ENCODE measurements at places on chromosomes 6 and 20.

GRCh38 chr6:108168501-108169463, 3.0 kb downstream of the NR2E1 start:
- no peak for DNase-seq

DNA sequence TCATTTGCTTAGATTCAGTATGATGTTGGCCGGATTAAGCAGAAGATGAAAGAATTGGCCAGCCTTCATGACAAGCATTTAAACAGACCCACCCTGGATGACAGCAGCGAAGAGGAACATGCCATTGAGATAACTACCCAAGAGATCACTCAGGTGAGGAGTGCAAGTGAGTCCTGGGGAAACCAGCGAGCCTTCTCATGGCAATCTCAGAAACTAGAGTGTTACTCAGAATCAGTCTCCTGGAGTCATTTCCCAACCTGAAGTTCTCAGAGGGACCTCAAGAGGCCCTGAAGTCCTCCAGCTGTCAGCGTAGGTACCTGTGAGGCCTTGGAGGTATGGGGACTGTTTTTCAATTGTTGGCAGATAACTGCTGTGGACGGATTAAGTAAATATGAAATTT, 16.9 kb downstream of the STX16 start:
- DNase-seq: no peak

DNA sequence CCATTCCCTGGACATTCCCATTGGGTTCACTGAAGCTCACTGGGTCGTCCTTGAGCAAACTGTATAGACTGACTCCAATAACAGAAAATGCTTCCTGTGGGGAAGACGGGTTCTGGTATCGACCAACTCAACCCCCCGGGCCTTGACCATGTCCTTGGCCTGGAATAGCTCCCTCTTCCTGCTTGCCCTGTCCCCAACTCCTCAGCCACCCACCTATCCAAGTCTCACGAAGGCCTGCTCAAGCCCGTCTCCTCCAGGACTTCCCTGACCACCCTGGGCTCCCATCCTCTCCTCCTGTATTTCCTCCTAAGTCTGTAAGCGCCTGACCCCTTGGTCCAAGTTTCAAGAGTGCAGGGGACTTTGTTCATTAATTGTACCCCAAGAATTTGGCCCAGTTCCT, 2.8 kb upstream of the HMGA1 start:
- DNase-seq: peak; percentile 10

GRCh38 chr6:78526432-78526831, 340.9 kb upstream of the IRAK1BP1 start:
- no peak for DNase-seq

GRCh38 chr20:59163631-59164530, at the start of gene ZNF831:
ZNF831 (plus strand) TSS chr20:59163821; CDS start chr20:59191020, 27,199 bp downstream.
- no peak for DNase-seq

DNA sequence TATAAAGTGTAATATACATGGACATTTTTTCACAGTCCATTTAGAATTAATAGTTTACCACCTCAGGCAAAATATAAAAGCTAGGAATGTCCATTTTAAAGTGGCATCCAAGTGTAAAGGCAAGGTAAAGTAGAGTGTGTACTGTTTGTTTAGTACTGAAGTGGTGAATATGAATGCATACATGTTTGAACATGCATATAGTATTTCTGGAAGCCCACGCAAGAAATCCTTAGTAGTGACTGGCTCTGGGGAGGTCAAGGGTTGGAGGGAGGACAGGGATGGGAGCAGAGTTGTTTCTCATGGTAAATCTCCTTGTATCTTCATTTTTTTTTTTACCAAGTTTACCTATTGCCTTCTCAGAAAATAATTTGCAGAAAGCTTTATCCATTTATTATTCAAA, 129.2 kb downstream of the UNC5CL start:
- DNase-seq: no peak

GRCh38 chr6:158707120-158707820, 57.4 kb downstream of the SYTL3 start:
- peak; percentile 65 for DNase-seq

- no peak for DNase-seq
Observed at GRCh38 chr20:59580991-59581401, 23.3 kb upstream of the PHACTR3 start.

GRCh38 chr6:14555804-14556203, 438.2 kb downstream of the CD83 start:
- DNase-seq: no peak

- no peak for DNase-seq
Observed at GRCh38 chr6:56004426-56004825, 129.0 kb upstream of the BMP5 start.

DNA sequence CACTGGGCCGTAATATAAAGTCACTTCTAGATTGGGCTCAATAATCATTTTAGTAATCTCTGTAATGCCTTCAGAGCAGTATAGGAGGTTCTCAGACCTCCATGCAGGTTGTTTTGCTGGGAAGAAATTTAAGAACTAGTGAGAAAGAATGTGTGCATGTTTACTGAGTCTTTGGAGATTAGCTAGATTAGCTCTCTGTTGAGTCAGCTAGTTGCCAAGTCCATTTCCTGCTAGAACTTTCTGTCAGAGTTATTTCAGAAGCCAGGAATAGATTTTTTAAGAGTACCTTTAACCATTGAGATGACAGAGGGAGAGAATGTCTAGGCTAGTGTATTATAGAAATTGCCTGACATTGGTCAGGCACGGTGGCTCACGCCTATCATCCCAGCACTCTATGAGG, 33.3 kb downstream of the ORC3 start:
- no peak for DNase-seq

- no peak for DNase-seq
Observed at GRCh38 chr6:139515511-139515910, 141.1 kb upstream of the CITED2 start.

DNA sequence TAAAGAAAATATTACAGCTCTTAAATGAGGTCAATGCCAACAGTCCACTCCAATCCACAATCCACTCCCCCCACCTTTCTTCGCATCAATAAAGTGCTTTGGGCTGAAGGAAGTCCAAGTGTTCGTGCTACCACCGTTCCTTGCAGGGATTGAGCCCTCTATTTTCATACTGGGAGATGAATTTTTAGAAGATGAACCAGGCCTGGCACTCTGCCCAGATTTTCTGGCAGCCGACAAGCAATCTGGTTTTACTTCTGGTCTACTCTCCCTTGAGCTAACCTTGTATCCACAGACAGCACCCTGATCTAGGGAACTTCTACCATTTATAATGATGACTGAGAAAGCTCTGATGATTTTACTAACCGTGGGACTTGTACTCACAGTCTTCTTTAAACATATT, 72.3 kb downstream of the BTBD9 start:
- DNase-seq: peak; percentile 17

- peak; percentile 82 for DNase-seq
Observed at GRCh38 chr6:1381481-1382330, 7.7 kb upstream of the FOXF2 start.

DNA sequence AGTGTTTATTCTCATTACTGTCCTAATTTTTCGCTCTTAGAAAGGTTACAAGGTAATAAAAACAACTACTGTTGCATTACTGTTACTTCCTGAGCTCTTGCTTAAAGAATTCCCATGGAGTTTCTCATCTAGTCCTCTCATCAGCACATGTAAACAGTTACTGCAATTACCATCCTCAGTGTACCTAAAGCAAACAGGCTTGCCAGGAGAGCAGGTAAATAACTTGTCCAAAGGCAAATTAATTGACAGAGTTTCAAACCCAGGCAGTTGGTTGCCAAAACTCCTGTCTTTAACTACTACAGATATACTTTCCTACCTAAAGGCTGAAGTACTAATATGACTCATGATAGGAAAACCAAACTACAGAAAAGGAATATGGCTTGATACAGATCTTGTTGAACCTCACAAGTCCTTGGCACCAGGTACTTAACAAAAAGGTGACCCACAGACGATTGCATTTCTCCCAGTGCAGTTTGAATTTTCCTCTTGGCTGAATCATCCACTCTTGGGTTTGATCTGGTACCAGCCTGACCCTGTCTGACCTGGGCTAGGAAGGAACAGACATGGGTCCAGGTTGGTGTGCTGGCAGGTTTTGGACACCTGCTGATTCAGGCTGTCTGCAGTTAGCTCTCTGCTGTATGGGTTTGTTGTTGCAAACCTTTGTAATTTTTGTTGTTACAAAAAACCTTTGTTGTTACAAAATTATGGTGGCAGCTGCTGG, 153.0 kb downstream of the CFAP61 start:
- no peak for DNase-seq

DNA sequence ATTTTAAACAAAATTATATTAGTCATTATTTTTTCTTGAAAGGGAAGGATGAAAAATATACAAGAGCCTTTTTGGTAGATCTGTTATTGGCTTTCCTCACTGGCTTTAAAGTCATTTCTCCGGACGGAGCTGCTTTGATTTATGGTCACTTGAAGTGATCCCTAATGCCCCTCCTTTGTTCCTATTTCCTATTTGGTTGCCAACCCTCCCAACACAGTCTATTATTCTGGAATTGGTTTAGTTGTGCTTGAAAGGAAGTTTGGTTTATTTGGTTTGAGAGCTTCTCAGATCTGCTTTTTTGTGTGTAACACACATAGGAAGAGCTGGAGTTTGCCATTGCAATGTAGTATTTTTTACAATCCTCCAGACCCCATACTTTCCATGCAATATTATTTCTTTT, 347.9 kb downstream of the RFPL4B start:
- DNase-seq: no peak

- no peak for DNase-seq
Observed at GRCh38 chr6:22146678-22146930, 150.2 kb downstream of the PRL start.

DNA sequence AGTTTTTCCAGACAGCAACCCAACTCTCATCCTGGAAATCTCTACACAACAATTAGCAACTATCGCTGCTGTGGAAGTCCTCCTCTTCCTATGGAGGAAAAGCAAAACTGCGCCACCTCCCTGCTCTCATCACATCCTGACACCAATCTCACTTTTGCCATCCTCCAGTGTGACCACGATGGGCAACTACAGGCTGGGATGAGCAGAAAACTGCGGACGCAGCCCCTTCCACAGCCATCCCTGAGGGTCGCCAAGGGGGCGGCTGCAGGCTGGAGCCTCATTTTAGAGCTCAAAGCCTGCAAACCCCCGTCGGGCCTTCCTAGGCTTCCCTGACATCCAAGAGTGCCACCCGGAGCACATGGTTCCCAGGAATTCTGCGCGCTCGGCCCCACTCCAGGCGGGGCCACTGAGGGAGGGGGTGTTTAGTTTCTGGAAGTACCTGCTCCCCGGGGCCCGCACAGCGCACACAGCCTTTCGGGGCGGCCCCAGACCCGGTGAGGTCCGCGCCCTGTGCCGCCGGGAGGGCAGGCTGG, 1.2 kb downstream of the TCFL5 start:
- DNase-seq: no peak

DNA sequence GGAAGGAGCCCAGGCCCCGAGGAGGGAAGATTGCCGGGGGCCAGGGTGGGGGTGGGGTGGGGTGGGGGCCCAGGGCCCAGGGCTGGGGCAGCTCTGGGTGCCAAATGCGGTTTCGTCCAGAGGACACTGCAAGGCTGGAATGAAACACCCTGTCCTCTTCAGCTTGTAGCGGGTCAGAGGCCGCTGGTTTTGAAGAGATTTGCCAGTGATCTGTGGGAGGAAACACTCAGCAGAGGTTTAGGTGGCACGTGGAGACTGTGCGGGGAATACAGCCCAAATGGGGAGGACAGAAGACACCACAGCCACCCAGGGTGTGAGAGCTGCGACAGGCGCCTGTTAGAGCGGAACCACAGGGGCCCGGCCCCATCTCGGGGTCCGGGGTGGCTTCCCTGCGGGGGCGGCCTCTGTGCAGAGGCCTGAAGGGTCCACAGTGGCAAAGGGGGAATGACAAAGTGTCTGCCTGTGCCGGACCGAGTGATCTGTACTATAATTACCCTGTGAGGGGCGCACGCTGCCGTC, 29.2 kb downstream of the FRMD1 start:
- DNase-seq: no peak
